Activated CD4-positive, alpha-beta T cell treated with anti-CD3 and anti-CD28 coated beads, Interleukin-10, Interleukin-2, amounts not matched to agents 100 ng/mL and 50 ng/mL, durations not matched to agents 16 hours and 8 hours (primary cell): ENCODE measurements at places on chromosomes 4 and X.

- DNase-seq = no peak
These were observed 408.6 kb downstream of the FAM47B start for GRCh38 chrX:35351212-35351611.

DNA sequence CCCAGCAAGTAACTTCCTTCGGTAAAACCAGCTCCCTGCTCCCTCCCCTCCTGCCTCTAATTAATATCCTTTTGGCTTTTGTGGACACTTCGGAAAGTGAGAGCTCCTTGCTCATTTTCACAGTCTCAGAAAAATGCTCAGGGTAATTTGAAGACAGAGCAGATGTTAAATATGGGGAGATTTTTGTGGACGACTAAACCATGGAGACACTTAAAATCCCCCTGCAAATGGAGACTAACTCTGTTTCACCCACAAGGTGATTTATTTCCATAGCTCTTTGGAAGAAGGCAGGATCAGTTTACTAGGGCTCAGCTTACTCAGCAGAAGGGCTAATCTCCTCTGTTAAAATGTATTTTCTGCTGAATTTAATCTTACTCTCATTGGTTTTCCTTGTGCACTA lies 12.2 kb upstream of the AMOT start:
- no peak for DNase-seq

- no peak for DNase-seq
These were observed 358.6 kb upstream of the NOCT start for GRCh38 chr4:138656990-138657389.

DNA sequence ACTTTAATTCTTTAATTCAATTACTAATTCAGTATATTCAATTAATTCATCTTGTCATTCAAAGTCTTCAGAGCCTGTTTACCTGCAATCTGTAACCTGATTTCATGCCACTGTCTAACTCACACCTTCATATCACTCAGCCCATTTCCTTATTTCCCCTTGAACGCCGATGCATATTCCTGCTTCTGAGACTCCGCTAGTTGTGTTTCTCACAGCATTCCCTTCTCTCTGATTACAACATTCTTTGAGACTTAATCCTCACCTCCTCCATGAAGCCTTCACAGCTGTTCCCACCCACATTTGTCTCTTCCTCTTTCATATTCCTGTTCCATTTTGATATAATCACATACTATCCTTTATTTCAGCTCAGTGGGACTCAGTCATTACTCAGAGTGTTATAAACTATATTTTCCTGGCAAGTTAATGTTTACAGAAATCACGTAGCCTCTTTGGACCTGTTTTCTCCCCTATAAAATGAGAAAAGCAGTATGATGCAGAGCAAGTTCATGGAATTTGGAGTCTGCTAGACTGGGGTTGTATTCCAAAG lies 69.0 kb downstream of the MAP9 start:
- no peak for DNase-seq

DNA sequence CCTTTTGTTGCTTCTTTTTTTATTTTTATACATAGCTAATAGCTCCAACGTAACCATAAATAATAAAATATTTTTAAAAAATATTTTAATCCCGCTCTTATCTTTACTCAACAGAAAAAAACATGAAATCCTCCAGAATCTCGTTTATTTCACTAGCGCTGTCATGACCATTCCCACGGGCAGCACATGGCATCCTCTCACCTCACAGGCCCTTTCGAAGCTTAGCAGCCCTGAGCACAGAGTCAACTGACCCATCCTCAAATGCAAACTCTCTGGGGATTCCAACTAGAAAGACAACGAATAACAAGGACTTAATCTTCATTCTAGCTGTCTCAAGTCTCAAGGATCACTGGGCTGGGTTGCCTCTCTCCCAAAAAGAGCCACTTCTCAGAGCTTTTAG lies 285.9 kb upstream of the PPARGC1A start:
- no peak for DNase-seq

DNA sequence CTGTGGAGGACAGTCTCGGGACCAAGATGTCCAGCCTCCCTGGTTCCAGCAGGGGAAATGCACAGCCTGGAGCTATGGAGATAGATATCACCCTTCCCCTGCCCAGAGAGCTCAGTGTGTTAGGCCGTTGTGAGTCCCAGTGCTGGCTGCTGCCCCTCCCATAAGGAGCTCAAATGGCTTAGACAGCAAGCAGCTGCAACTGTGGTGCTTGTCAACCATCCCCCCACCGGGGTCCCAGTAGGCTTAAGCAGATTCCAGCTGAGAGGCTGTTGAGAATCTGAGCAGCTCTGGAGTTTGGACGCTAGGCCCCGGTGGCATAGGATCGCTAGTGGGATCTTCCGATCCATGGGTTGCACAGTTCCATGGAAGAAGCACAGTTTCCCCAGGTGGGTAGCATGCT lies 181.8 kb upstream of the POF1B start:
- no peak for DNase-seq

- no peak for DNase-seq
These were observed 189.1 kb upstream of the ADGRL3 start for GRCh38 chr4:61011051-61011450.

DNA sequence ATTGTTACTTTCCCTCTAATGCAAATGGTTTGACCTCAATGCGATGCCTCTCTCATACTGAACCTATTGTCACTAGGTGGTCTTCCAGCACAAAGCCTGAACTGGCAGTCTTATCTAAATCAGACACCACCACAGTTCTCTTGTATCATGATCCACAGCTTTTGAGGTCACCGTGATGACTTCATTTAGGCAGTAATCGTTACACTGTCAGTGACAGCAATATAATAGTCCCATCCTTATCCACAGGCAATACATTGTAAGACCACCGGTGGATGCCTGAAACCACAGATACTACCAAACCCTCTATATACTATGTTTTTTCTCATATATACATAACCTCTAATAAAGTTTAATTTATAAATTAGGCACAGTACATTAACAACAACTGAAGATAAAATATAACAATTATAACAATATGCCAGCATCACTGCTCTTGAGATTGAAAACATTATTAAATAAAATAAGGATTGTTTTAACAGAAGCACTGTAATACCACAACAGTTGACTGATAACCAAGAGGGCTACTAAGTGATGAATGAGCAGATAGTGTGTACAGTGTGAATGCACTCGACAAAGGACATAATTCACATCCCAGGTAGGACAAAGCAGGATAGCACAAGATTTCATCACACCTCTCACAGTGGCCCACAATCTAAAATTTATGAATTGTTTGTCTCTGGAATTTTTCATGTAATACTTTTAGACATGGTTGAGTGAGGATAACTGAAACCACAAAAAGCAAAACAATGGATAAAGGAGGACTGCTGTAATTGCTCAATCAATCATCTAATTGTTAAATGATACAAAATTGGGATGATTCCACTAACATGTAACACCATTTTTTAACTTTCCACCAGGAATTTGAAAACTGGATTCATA lies 419.4 kb downstream of the CENPC start:
- no peak for DNase-seq
